ENCODE measurements at places on chromosomes 7 and 10. TPM values are rescaled to one million over a fixed set of nuclear protein-coding genes. Genes with fewer than 3 reads are reported as not detected.
A peak's percentile ranks its signal among the peaks of the same experiment; 100 is the strongest.

Gene PDK4
- 3.2 TPM for total RNA-seq

Gene FLNC
- 121 TPM for total RNA-seq

Gene UTF1
- not detected for total RNA-seq

Gene GDF2
- total RNA-seq: not detected

Gene C10orf105
- not detected for total RNA-seq

Gene URGCP
- total RNA-seq: 29.8 TPM

DNA sequence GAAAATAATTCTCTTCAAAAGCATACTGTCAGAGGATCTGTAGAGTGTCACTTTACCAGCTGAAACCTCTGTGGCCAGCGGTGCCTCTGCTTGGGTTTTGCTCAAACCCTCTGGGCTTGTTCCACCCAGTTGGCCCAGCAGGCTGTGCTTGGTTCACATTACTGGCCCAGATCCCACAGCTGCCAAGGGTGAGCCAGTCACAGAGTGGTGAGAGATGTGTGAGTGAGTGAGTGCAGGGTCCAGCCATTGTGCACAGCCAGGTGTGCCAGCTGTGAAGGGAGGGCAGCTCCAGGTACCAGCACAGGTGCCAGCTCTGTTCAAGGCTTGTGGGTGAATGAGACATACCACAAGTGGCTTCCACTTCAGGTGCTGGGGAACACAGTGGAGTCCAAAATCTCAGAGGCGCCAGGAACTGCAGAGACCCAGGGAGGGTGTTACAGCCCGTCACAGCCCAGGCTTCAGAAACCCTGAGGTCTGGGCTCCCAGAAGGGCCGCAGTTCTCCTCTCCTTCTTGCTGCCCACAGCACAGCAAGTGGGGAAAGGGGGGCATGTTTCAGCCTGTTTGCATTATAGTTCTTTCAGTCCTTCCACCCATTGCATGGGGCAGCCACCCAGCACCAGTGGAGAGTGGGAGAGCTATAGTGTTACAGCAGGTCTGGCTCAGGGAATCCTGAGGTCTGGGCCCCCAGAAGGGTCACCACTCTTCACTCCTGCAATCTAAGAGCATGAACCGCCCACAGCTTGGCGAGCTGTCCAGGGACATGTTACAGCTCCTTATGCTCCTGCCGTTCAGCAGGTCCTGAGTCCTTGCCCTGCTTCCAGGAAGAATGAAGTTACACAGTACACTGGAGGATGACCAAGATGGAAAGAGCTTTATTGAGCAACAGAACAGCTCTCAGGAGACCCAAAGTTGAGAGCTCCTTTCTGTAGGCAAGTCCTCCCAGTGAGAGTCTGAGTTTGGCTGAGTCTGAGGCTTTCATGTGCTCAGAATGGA lies 931.7 kb upstream of the SORCS1 start:
- peak; percentile 14 for DNase-seq

GRCh38 chr7:71868797-71869196 lies 543.3 kb downstream of the CALN1 start:
- peak; percentile 34 for DNase-seq

- DNase-seq: peak; percentile 62
These were observed 1.2 kb upstream of the PRRT4 start for GRCh38 chr7:128362670-128363069.

DNA sequence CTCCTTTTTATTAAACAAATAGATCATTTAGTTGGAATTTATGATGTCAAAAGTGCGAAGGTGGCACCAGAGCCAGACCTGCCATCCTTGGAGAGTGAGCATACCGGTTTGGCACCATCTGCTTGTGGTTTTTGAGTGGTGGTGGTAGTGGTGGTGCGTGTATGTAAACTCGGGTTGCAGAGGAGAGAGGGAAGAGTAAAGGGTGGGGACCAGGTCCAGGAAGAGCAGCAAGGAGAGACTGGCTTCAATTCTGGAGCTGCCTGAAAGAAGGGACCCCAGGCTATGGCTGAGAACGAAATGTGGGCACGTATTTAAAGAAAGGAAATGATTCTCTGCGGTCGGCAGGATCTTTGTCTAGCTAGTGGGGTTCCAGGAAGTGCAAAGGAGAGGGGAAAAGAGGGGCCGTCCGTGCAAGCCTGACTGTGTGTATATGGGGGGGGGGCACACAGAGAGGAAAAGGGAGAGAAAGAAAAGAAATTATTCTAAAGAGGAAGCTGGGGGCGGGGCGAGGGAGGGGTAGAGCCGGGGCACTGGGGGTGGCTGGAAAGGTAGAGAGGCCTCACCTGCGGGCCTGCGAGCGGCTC lies 448 bp upstream of the GOLGA7B start:
- peak; percentile 69 for DNase-seq

- no peak for DNase-seq
These were observed 407.7 kb downstream of the SH2D4B start for GRCh38 chr10:80945264-80945880.

DNA sequence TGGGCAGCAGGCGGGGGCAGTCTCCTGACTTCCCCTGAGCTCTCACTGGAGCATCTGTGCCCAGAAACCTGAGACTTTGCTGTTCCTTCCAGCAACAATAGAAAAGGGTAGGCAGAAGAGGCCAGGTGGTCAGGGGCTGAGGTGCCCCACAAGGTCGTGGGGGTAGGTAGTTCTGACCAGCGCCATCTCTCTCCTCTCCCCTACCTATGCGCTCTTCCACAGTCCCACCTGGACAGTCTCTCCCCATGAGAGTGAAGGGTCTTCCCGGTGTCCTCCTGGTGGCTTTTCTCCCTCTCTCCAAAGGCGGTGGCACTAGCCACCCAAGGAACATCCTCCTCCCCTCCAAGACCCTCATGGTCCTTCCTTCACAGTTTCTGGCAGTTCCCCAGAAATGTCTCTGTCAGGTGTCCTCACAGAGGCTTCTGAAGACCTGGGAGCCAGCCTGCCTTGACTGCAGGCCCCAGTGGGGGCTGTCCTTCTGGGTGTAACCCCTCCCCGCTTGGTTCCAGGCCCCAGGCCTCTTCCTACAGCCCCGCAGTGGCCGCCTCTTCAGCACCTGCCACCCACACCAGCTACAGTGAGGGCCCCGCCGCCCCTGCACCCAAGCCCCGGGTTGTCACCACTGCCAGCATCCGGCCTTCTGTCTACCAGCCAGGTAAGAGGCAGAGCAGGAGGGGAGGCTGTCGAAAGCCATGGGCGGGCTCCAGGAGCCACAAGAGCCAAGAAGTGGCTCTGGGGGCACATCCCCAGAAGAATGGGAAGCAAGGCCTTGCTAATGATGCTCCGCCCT lies 41.3 kb downstream of the LDB3 start:
- no peak for DNase-seq

GRCh38 chr10:13925971-13926780 lies 339.4 kb downstream of the PRPF18 start:
- DNase-seq: no peak

DNA sequence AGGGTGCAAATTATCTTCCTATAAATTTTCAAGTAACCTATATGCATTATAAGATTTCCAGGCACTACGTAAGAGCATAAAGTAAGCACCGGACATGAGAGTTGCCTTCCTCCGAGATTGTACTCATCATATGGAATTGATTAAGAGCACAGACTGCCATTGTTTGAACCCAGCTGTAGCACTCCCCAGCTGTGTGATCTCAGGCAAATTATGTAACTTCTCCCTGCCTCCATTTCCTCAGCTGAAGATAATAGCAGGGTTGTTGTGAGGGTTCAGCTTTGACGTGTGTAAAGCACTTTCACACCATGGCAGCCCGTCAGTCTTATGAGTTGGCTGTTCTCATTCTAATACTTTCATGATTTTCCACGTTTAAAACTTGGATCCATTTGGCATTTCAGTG lies 122.6 kb downstream of the ITIH5 start:
- no peak for DNase-seq

- no peak for DNase-seq
These were observed 117.0 kb upstream of the ARID5B start for GRCh38 chr10:61784354-61785133.

DNA sequence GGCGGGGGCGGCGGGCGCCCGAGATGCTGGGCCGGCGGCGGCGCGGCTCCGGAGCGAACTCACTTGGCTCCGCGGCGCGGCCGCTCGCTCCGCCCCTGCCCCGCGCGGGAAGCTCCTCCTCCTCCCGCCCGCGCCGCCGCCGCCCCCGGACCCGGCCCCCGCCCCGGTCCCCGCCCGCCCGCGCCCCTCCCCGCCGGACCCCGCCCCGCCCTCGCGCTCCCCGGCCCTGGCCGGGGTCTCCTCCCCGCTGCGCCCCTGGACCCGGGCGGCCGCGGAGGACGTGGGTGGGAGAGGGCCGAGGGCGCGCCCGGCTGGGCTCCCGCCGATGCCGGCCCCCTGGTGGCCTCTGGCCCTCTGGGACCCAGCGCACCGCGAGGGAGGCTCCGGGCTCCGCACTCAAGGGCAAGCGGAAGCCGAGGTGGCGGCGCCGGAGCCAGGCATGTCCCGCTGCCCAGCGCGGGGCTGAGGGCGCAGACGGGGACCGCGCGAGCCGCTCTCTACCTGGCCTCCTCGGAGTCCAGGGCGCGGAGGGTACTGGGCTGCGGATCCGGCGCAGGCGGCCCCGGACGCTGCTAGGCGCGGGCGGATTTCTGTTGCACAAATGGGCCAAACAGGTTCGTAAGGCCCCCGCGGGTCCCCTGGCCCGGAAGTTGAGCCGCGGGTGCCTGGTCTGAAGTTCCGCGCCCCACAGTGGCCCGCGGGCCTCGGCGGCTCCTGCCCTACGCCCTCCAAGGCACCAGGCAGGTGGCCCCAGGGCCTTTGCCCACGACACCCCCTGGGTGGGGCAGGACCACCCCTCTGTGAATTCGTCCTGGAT lies at the start of gene TCERG1L:
Gene TCERG1L (minus strand): TSS at position 61 of the 817 bp plus-strand sequence. CDS start 86 bp downstream, outside the sequence.
- no peak for DNase-seq

GRCh38 chr7:88268858-88269257 lies 37.8 kb downstream of the STEAP4 start:
- DNase-seq: no peak

DNA sequence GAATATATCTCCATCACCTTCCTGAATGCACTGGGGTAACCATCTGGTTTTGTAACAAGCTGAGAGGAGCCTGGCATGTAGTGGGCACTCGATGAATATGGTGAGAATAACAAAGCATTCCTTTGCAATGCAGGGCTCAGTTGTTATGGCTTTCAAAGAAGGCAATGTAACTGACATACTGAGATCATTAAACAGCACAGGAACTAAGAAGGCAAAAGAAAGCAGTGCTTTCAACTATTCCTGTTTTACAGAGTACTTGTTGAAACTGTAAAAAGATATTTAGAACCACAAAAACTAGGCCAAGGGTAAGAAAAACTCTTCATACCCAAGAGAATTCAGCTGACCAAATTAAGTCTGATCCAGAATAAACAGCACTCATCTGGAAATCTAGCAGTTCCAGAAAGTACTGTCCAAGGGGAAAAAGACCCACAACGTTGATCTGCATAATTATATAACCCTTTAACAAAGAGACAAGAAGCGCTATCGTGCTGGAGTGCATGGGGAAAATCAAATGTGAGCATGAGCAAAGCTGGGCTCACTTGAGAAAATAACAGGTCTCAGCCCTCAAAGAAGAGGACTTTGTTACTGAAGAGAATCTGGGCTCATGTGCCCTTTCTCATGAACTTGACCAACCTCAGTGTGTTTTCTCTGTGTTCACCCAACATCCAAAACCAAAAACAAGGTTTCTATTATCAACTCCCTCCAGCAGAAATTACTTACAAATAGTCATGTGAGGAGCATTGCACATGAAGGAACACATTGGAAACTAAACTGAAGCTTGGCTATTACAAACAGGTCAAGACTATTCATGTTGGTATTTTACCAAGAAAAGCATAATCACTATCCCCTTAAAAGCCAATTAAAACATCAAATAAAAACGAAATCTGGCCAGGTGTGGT lies 116.2 kb downstream of the AVL9 start:
- DNase-seq: no peak

DNA sequence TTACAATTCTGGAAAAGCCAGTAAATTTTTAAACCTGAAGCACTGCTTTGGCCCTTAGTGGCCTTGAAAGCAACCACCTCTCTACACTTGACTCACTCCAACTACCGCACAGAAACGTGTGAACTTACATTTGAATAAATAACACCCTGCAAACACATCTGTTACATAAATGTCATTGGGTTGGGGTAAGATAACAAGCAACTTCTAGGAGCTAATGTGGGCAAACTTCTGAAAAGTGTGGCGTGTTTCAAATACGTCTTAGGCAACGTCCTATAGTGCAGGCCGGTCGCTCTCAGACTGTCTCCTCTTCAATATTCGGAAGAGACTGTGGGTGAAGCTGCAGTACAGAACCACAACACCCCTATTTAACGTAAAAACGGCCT lies 474 bp downstream of the ORC5 start:
- DNase-seq: peak; percentile 2

DNA sequence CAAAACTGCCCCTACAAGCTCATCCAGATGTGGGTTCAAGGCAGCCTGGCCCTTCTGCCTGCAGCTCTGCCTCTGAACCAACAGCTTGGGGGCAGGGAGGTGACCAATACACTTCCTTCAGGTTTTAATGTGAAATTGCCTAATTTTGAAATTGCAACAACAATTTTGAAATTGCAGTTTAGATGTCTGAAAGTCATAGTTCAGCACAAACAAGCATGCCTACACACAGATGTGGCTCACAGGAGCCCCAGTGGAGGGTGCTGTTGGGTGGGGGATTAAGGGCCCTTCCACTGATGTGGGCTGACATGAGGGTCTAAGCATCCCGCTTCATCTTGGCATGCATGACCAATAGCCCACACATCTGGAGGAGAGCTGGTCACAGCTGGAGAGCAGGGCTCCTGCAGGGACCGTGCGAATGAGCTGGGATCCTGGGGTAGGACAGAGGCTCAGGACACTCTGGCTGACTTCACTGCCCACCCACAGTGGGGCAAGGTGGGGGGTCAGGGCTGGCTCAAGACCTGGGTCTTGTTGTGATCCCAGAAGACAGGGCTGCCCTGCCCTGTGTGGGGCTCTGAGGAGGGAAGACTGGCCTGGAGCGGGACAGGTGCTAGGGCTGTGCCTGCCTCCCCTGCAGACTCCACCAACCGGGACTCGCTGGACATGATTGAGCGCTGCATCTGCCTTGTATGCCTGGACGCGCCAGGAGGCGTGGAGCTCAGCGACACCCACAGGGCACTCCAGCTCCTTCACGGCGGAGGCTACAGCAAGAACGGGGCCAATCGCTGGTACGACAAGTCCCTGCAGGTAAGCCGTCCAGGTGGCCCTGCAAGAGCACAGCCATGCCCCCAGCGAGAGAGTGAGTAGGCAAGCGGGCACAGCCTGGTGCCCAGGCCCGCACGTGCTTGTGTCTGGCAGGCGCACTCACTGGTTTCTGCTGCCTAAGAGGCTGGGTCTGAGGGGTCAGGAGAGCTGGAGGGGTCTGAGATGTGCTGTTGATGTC lies 32.3 kb downstream of the CHAT start:
- DNase-seq: no peak

- DNase-seq: no peak
These were observed 149.8 kb upstream of the WDR11 start for GRCh38 chr10:120701381-120701780.

DNA sequence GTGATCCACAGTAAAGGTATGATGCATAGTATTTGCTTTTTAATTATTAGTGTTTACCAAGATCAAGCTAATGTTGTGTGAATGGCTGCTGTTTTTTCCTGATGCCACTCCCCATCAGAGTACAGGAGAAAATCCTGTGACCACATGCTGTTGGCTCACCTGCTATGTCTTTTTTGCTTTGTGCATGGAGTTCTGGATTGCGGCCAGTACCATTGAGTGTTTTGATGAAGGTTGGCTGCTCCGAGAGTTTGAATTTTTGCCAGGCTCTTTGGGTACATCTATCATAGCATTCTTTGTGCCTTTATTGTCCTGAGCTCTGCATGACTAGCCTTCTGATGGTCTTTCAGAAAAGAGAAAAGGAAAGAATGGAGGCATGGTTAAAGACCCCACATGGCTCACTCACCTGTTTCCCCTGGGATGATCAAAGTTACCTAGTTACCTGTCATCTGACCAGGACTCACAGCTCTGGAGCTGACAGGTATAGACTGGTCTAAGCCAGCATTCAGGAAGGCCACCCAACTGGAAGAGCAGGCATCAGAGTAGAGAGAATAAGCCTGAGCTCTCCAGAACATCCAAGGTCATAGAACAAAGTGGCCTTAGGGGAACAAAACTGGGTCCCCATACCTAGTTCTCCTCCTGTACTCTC lies 11.8 kb upstream of the SGPL1 start:
- peak; percentile 87 for DNase-seq

Data from PC-3 (cell line).